Activated CD4-positive, alpha-beta T cell treated with anti-CD3 and anti-CD28 coated beads, Interleukin-2, amount 50 U/mL, for 4 hours (primary cell): ENCODE measurements at places on chromosomes 6 and 20.

GRCh38 chr20:32943490-32944052, 60.7 kb downstream of the SUN5 start:
- DNase-seq = no peak

DNA sequence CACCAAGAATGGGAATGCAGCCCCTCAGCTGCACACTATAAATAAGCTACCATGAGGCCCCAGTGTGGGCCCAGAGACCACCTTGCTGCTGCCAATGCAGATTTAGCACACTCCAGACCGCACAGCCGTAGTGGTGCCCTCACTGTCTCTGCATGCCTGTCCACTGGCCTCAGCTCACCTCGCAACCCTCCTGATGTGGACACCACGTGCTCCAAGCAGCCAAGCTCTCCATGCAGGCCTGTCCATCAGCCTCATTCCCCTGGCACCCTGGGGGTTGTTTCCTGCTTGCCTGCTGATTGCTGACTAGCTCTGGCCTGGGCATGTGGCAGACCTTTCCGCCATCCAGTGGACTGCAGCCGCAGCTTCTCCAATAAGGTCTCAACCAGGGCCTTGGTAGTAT, 36.2 kb downstream of the ZBTB9 start:
- DNase-seq = no peak

- DNase-seq = no peak
Measured at GRCh38 chr6:157298216-157298724, 25.0 kb downstream of the TMEM242 start.

- DNase-seq = no peak
Measured at GRCh38 chr6:81755551-81755950, 3.1 kb upstream of the TENT5A start.

- DNase-seq = no peak
Measured at GRCh38 chr20:4435671-4436455, 285.8 kb upstream of the PRND start.

- DNase-seq = no peak
Measured at GRCh38 chr20:2195614-2196013, 94.0 kb downstream of the STK35 start.

- DNase-seq = no peak
Measured at GRCh38 chr20:47501116-47501481, 588 bp upstream of the NCOA3 start.

- no peak for DNase-seq
Measured at GRCh38 chr6:166608774-166609173, 18.3 kb downstream of the RPS6KA2 start.

DNA sequence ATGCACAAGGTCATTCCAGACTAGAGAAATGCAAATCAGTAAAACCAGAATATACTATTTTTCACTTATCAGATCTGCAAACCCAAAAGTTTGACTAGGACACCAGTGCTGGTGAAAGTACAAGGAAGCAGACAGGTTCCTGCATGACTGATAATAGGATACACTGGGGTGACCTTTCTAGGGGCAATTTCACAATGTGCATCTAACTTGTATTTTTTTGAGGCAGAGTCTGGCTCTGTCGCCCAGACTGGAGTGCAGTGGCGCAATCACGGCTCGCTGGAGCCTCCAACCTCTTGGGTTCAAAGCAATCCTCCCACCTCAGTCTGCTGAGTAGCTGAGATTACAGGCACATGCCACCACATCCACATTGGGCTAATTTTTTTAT, 11.4 kb downstream of the COMMD7 start:
- DNase-seq = no peak

DNA sequence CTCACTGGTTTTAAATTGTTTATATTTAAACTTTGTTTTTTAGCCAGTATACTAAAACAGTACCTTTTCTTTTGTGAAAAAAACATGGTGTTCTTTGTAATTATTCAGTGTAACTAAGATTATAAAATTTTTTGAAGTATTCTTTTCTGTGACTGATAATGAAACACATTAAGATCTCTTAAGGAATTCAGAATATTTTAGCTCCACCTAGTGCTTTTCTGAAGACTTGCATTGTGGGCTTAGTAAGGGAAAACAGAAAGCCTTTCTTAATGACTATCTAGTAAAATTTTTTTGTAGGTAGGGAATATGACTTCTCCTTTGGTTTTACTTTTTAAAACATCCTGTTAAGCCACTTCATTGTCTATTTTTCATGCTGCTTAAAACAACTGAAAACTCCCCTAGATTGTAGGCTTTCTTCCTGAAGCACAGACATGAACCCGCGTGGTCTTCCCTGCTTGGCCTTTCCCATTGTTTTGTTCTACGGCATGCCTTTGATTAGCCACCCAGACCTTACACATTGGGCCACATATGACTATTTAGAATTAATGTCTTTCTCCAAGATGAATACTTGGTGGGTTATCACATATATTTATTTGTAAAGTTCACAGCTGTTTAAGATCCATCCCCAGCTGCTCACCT, 72.1 kb downstream of the AFDN start:
- DNase-seq = no peak

- DNase-seq = no peak
Measured at GRCh38 chr20:61954276-61955021, 111.2 kb downstream of the TAF4 start.

DNA sequence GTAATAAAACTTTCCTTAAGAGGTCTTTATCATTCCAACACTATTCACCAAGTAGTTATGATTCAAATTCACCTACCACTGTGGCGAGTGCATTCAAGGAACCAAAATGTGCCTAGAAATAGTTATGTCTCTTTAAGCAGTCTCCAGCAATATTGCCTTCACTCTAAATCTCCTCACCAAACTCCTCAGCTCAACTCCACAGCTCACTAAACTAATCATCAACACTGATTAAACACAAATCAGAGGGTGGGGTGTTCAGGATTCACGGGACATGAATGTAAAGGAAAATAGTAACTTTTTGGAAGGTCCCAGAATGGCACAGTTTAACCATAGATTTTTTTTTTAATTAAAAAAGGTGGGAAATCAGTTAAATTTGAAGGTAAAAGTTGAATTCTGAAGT, 70.5 kb upstream of the THEMIS start:
- DNase-seq = no peak

GRCh38 chr6:112366695-112367553, 19.8 kb downstream of the RFPL4B start:
- no peak for DNase-seq

- DNase-seq = no peak
Measured at GRCh38 chr20:50819349-50819748, 24.5 kb downstream of the BCAS4 start.

DNA sequence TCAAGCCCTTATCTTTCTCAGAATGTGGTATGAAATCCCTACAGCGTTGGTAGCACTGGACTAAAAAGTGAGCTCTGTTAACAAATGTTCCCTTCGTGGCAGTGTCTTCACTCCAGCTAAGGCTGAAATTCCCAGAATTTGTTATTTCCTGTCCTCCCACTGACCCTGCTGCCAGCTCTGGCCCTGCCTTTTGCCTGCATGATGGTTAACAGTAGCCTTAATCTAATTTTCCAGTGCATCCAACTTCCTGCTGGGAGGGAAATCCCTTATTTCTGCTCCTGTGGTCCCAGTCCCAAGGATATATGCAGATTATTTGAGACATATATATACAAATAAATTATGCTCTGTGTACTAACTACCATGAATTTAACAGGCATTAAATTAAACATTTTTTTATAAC, 157.2 kb upstream of the CARMIL1 start:
- no peak for DNase-seq

DNA sequence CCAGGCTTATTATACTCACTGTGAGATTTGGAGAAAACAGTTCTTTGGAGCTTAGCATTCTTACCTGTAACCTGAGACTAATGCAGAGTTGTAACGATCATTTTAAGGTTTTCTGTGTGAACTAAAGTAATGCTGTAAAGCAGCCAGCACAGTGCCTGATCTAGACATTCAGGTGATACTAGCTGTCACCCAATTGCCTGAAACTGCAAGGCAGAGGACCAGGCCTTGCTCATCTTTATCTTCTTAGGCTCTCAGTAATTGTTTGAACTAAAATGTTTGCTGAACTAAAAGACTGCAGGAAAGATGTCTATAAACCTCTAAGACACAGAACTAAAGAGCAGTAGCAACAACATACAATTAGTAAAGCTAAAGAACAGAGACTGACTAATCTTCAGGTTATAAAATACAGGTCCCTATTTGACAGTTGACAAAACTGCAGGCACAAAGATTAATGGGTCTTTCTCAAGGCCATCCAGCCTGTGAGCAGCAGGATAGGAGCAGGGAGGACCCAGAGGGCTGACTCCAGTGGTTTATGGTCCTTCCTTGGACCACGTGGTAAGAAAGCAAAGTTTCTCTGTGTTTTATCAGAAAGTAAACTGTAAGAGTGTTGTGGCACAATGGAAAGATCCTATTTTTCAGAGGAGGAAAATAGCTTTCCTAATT, 31.4 kb downstream of the SMLR1 start:
- DNase-seq = no peak

GRCh38 chr6:18692929-18693685, 306.0 kb downstream of the RNF144B start:
- no peak for DNase-seq

GRCh38 chr6:42158631-42159030, 14.5 kb upstream of the GUCA1A start:
- no peak for DNase-seq

- DNase-seq = no peak
Measured at GRCh38 chr6:4356899-4357659, 221.7 kb upstream of the ECI2 start.

GRCh38 chr20:51579137-51579536, 36.6 kb upstream of the NFATC2 start:
- DNase-seq = no peak

- DNase-seq = no peak
Measured at GRCh38 chr20:10984913-10985312, 311.1 kb upstream of the JAG1 start.

GRCh38 chr20:53657279-53657678, 63.6 kb upstream of the ZNF217 start:
- no peak for DNase-seq

DNA sequence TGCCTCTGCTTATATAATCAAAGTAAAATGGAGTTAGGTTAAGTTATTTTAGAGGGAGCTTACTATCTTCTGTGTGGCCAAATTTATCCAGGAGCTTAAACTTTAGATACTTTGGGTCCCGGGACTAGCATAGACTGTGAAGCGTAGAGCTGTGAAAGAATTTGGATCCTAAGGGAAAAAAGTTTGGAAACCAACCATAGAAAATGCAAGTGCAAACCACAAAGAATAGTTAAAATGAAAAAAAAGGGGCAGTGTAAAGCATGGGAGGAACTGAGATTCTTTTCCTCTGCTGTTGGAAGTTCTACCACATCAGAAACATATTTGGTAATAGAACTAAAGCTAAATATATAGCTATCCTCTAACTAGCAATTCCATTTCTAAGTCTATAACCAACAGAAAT, 232.2 kb upstream of the FLRT3 start:
- no peak for DNase-seq

DNA sequence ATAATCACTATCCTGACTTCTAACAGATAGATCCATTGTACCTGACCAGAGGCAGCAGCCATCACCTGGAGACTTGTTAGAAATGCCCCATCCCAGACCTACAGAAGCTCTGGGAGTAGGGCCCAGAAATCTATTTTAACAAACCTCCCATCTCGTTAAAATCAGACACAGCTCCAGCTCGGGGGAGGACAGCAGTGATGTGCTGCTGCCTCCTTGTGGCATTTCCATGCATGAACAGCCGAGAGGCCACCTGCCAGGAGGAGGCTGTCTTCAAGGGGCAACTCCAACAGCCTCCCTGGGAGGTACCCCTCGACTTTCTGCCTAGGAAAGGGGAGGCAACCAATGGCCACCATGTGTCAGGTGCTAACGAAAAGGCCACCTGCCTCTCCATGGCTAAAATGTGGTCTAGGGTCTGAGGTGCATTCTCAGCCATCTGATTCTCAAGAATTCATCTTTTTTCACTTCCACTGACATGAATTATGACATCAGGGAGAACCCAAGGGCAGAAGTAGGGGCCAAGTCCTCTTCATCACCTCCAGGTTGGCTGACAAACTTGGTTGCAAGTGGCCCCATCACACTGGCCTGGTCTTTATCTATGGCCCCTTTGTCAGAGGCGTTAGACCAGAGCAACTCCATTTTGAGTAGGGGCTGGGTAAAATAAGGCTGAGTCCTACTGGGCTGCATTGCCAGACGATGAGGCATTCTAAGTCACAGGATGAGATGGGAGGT, 12.2 kb upstream of the KCNK15 start:
- peak; percentile 53 for DNase-seq

DNA sequence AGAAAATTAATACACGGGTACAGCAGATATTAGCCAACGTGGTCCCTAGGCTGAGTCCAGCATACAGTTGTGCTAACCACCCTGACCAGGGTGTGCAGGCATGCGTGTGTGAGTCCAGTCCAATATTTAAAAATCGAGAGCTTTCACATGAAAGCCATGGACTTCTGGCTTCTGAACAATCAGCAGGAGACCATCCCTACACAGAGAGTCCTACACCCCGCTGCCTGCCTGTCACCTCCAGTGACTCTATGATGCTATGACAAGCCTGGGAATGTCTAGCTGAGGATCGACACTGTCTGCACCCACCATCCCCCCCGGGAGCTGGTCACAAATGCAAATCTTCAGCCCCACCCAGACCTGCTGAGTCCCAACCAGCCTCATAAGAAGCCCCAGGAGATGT, 7.9 kb downstream of the ACSS1 start:
- DNase-seq = no peak

- DNase-seq = no peak
Measured at GRCh38 chr20:39190666-39191570, 228.8 kb downstream of the DHX35 start.

GRCh38 chr20:53664121-53664520, 70.5 kb upstream of the ZNF217 start:
- no peak for DNase-seq

DNA sequence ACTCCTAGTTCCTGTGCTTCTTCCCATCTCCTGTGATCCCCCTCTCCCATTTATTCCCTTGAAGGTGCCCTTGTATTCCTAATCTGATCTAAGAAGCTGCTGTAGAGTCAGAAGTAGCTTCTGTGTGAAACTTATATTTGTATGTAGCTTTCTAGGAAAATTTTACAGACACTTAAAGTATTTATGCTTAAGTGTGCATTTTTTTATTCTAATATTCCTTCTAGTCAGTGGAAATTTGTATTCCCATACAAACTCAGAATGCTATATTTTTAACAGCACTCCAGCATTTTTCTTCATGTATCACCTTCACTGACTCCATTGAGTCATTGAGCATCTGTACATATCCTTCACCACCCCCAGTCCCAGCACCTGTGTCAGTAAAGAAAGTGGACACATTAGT, 12.7 kb downstream of the ZKSCAN8 start:
- no peak for DNase-seq

DNA sequence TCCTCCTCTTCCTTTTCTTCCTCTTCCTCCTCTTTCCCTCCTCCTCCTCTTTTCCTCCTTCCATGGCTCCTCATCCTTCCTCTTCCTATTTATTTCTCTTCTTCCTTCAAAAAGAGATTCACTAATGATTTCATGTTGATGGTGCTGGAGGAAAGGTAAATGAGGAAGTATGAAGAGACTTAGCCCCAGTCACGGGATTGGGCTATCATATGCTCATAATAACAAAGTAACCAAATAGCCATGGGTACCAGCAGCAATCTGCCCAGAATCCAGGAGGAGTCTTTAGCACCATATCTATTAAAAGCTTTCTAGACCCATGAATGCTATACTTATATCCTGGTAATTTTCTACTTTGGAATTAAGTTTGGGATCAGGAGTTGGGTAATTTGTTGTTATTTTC, 910.9 kb upstream of the MAP3K7 start:
- no peak for DNase-seq

GRCh38 chr6:149694921-149695320, 23.0 kb downstream of the LATS1 start:
- no peak for DNase-seq

GRCh38 chr6:140209775-140210174, 835.3 kb upstream of the CITED2 start:
- no peak for DNase-seq

GRCh38 chr6:2986722-2987221, 12.9 kb upstream of the NQO2 start:
- DNase-seq = no peak
